Caki2 (cell line): ENCODE measurements at places on chromosomes 2 and 18. TPM values are rescaled to one million over a fixed set of nuclear protein-coding genes. Genes with fewer than 3 reads are reported as not detected.

The LONRF2 gene
- 3.6 and 4.7 TPM in 2 replicates for total RNA-seq

GRCh38 chr2:20563833-20564232, 87.1 kb downstream of the HS1BP3 start:
- DNase-seq, result no peak

The KDM3A gene
- 28.3 and 37.4 TPM in 2 replicates for total RNA-seq

- DNase-seq, result no peak
Measured at GRCh38 chr2:195270466-195271039, 386.5 kb upstream of the SLC39A10 start.

DNA sequence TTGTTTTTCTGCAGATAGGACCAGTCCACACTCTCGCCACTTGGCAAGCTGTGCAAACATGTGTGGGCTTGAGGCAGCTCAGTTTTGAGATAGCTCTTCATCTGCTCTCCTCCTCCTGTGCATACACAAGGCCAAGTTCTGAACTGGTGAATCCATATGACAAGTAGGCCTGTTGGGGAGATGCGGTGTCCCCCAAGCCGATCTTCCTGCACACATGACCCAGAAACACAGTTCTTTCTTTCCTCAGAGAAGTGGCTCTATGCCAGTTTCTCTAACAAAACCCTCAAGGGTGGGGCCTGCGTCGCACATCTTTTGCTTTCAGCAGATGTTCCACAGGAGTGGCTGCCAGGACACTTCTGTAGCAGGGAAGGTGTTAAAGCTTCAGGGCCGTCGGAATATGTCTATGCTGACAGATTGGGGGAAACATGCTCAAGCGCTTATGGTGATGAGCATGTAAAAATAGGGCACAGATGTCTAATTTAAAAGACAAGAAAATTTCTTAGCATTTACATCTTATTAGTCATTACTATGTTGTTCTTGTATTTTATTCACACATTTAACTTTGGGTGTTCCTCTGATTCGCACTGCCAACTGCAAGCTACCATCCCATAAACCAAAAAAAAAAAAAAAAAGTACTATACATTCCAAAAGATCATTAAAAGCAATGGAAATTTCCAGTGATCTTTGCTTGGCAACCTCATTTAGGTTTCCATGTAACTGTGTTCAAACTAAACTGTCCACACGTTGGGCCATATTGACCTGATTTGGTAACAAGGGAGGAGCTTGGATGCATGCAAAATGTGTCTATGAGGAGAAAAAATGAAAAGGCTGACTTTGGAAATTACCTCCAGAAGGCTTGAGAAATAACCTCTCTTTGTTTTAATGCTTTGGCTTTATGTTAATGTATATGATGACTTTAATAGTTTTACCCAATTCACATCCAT, 1055.5 kb upstream of the KLHL29 start:
- DNase-seq, result no peak

DNA sequence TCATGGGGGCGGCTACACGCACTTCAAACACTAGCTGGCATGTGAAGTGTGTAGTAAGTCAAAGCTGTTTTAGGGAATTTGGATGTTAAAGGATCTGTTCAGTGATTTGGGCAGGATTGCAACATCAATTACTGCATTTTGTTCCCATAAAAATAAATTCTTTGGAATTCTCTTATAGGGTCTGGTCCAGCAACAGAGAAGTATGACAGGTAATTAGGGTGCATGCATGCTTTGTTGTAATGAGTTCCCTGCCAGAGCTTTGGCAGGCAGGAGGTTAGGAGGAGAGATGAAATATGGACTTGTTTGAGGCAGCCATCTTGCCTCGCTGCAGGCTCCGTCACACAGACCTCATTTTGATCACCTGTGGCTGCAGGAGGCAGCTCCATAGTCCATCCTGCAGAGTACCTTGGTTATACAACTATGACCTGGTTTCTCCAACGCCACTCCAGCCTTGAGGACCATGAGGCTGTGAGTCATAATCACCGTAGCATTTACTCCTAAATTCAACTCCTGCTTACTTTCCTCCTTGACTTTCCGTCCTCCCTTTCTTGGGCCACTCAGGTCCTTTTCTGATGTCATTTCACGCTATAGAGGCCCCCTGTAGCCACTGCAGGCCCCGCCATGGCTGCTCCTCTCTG, 26.5 kb upstream of the EML4 start:
- DNase-seq, result peak; percentile 51

- no peak for DNase-seq
Measured at GRCh38 chr2:239209783-239210182, 191.0 kb downstream of the HDAC4 start.

DNA sequence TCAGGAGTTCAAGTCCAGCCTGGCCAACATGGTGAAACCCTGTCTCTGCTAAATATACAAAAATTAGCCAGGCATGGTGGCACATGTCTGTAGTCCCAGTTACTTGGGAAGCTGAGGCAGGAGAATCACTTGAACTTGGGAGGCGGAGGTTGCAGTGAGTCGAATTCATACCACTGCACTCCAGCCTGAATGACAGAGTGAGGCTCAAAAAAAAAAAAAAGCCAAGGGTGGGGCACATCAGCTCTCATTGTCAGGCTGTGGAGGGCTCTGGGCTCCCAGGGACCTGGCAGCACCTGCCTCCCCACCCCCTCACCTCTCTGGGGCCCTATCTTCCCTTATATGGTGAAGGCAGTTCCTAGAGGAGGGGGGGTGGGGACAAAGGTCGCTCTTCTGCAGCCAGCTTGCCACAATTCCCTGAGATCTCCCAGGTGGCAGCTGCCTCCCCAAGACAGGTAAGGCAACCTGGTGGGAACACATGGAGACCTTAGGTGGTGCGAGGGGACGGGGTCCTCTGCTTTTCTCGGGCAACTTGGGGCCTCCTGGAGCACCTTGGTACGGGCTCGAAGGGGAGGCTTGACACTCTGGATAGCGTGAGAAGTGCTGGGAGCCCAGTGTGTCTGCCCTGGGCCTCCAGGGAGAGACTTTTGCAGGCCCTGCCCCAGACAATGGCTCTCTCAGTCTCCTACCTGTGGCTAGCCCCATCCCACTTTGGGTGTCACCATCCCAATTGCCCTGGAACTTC, at the start of gene VIL1:
TSS of gene VIL1 (plus strand) at position 407 of the 742 bp plus-strand sequence. CDS start 4,656 bp downstream, outside the sequence.
- no peak for DNase-seq

DNA sequence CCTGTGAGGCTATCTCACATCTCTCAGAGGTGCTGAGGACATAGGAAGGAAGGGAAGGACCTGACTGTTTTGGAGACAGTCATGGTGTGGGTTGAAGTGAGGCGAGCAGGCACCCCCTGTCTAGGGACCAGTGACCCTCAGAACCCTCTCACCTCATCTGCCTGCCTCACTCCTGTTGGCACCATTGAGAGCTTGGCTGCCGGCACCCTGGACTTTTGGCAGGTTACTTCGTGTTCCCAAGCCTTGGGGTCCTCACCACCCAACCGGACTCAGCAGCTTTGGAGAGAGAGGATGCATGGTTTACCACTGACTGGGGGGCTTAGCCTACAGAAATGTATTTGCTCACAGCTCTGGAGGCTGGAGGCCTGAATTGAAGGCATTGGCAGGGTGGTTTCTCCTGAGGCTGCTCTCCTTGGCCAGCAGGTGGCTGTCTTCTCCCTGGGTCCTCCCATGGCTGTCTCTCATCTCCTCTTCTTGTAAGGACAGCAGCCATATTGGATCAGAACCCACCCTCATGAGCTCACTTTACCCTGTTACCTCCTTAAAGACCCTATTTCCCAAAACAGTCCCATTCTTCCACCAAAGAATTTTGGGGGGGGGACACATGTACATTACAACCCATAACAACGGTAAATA, 142.0 kb downstream of the TSN start:
- peak; percentile 27 for DNase-seq

DNA sequence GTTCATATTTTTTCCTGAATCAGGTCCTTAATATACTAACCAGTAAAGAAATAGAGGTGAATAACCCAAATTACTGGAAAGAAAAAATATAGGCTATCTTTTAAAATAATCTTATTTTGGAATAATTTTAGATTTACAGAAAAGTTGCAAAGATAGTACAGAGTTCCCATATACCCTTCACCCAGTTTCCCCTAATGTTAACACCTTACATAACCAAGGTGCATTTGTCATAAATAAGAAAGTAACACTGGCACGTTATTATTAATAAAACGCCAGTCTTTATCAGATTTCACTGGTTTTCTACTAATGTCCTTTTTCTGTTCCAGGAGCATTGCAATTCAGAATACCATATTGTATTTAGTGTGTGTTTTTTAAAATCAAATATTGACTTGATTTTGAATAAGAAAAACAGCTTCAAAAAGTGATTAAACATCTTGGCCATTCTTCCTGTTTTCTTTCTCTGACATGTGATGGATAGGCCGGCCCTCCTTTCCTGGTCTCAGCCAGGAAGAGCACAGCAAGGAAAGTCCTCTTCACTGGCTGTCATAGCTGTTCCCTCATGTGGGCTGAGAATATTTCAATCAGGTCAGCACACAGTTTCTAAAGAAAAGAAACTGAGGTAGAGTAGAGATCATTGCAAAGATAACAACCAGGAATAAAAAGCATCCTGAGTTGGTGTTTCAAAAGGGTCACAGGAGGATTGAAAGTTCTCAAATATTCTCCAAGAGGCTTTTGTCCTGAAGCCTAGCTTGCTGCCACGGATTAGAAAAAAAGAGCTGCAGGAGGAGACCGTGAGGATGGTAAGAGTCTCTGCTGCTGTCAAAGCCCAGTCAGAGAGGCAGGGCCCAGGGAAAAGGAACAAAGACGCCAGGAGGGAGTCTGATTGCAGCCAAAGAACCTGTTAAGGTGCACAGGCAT, 79.3 kb upstream of the ARL5A start:
- no peak for DNase-seq

The SERPINB5 gene
- total RNA-seq, result 40.1 and 44.9 TPM in 2 replicates

DNA sequence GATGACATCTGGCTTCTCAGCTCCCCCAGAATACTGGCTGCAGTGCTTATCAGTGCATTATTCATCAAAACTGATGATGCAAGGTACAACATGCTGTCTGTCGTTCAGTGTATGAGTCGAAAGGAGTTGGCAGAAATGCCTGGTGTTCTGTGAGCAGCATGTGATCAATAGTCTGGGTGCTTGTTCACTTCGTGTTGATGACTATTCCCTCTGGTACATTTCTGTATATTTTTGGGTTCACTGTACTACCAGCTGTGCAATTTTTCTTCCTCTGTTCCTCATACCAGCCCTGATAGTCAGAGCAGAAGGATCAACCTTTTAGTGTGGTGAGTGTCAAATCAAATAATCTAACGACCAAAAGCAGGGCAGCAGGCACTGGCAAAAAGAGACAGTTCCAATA, 59.0 kb upstream of the KLHL14 start:
- DNase-seq, result peak; percentile 4

GRCh38 chr2:181300600-181301291, 156.4 kb upstream of the ITGA4 start:
- no peak for DNase-seq

DNA sequence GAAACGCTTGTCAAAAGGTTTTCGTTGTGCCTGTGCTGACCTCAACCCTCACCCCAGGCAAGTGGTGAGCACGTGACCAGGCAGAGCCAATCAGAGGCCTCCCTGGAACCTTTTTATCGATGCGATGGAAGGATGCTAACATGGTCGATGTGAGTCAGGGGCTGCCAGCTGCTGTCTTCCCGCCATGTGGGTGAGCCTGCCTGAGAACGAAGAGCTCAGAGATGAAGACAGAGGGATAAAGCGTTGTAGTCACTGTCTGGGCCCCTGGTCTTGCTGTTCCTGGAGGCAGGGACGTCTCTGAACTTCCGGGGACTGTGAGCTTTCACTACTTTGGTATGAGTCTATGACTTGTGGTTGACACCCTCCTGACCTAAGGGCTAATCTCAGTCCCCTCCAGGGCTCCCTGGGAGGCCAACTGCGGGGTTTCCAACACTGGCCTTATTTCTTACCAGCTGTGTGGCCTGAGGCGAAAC, 18.6 kb downstream of the DNMT3A start:
- DNase-seq, result no peak

DNA sequence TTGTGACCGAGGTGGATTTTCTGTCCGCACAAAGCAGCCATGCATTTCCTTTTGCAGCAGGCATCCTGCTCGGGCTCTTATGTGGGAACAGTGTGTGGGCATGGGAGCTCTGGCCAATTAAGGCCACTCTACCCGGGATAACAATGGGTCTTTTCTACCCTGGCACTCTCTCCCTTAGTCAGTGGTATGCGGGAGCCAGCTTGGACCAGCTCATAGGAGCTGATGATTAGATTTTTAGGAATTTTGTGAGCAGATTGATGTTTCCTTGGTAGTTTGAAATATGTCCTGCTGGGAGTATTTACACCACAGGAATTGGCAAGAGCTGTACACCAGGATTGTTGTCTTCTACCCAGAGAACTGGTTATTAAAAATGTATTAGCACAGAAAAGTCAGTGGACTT, 89.3 kb downstream of the SPP2 start:
- DNase-seq, result no peak

The KLHL30 gene
- 0.91 and 0.96 TPM in 2 replicates for total RNA-seq

DNA sequence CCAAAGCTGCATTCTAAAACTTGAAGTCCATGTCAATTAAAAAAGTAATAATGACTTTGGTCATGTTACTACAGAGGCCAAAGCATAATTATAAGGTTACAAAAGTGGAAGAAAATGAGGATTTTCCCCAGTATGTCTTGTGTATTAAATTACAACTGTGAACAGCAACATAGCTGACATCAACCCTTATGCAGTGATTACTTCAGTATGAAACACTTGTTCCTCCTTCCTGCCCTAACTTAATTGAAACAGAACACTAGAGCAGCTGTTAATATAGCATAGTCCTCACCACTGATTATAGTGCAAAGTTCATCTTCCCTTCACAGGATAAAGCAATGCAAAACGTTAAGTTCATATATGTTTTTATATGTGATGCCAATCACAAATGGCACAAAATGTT, 29.9 kb downstream of the EPB41L3 start:
- no peak for DNase-seq

The SERPINB2 gene
- total RNA-seq, result not detected in 2 replicates

- no peak for DNase-seq
Measured at GRCh38 chr2:233456111-233456510, 101.8 kb downstream of the DGKD start.
